ENCODE measurements at places on chromosomes 11 and 22.

DNA sequence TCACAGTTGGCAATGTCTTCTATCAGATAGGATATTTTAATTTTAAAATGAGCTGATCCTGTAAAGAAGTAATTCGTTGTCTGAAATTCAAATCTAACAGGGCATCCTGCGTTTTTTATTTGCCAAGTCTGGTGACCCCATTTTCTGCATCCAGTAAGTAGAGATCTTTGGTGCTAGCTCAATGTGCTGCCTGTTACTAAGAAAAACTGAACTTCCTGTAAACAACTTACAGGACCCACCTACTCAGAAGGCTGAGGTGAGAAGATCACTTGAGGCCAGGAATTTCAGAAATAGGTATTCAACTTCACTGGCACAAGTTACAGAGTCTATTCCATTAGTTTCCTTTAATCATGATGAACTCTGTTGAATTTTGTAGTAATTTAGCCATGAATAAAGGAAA is 4.0 kb downstream of the ARL14EP start:
- no peak for DNase-seq

- no peak for DNase-seq
These were observed 10.7 kb upstream of the PLEKHB1 start for GRCh38 chr11:73635721-73636120.

GRCh38 chr22:36467946-36468345 is 13.5 kb downstream of the TXN2 start:
- no peak for DNase-seq

- no peak for DNase-seq
These were observed 85.7 kb downstream of the AMOTL1 start for GRCh38 chr11:94853836-94854235.

- no peak for DNase-seq
These were observed 62.4 kb upstream of the BMAL1 start for GRCh38 chr11:13215149-13215548.

DNA sequence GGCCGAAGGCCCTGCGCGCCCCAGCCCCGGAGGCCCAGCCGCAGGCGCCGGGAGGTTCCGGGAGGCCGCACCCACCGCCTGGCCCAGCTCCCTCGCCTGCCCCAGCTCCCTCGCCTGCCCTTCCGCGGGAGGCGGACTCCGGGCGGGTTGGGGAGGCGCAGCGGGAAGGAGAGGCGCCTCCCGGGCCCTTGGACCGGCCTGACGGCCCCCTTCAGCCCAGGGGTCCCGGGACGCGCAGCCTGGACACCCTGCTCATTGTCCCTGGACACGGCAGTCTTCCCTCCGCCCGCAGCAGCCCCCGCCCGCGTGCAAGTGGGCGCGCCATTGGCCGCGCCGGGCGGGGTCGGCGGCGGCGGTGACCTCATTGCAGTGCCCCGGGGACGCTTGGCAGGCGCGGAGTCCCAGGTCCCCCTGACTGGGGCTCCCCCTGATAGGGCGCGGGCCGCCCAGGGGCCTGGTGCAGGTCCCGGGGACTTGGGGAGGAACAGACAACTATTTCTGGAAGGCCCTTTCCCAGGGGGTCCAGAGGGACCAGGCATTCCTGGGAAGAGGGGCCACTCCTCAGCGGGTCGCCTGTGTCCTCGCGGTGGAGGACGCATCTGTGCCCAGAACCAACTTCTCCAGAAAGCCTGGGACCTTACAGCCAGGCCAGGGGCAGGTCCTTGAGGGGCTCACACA is 501 bp downstream of the CD151 start:
- no peak for DNase-seq

GRCh38 chr11:15617126-15617525 is 502.4 kb downstream of the INSC start:
- no peak for DNase-seq

DNA sequence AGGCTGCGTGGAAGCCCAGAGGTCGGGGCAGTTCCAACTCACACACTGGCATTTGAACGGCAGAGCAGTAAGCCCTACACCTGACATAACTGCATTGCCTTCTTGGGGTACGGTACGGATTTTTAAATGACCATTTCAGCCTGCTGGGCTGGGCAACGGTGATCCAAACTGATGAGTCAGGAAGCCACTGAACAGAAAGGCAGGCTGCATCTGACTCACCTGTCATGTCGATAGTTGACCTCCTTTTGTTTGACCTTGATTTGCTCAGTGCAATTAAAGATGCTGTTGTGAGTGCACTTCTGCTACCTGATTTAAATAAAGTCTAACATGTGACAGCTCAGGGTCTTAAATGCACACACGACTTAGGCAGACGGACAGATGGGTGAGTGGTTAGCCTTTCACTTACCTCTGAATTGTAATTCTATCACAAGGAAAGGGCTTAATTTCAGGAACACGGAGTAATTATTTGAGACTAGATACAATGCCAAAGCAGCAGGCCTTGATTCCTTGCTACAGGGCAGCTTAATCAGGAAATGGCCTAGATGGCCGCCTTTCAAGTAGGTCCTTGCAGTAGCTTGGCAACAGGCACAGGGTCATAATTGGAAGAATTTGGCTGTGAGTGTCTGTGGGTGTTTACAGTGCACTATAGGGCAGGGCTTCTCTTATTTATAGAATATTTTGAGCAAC is 52.2 kb downstream of the BMAL1 start:
- DNase-seq: peak; percentile 93

DNA sequence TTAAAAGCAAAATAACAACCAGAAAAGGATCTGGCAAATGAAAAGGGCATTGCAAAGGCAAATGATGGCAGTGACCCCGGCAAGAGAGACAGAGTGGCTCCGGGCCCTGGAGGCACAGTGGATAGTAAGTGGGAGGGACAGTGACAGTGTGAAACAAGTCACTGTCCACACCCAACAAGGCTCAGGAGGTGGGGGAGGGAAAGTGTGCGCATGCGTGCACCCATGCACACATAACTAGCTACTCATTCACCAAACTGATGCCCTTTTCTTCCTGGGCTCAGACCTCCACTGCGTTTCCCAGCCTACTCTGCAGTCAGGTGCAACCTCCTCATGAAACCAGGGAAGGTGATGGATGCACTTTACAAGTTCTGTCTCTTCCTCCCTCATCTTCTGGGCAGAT is 108.4 kb downstream of the SHANK2 start:
- no peak for DNase-seq

GRCh38 chr11:12213883-12214282 is 103.5 kb downstream of the MICAL2 start:
- DNase-seq: no peak

- peak; percentile 22 for DNase-seq
These were observed 1.6 kb upstream of the KMT2A start for GRCh38 chr11:118434553-118435289.

- no peak for DNase-seq
These were observed 31.3 kb downstream of the AMBRA1 start for GRCh38 chr11:46562527-46562926.

GRCh38 chr11:75513250-75513649 is 12.5 kb downstream of the GDPD5 start:
- peak; percentile 12 for DNase-seq

GRCh38 chr11:22162756-22163155 is 30.1 kb upstream of the ANO5 start:
- DNase-seq: no peak

- no peak for DNase-seq
These were observed 73.2 kb downstream of the ARHGAP8 start for GRCh38 chr22:44825310-44826150.

DNA sequence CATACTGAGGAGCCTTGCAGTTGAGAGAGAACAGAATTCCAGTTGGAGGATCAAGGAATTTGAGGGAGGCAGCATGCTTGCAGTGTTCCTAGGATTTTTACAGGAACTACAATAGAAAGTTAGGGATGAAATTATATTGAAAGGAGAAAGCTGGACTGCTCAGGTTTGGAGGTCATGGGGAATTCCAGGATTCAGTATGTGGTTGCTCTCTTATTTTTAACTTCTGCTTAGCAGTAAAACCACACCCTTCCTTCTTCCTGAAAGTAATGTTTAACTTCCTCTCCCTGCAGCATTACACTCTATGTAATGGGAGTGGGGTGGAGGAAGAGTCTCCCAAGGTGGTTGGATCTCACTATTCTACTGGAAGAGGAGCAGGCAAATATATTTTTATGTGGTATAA is 31.3 kb downstream of the CTNND1 start:
- DNase-seq: no peak

DNA sequence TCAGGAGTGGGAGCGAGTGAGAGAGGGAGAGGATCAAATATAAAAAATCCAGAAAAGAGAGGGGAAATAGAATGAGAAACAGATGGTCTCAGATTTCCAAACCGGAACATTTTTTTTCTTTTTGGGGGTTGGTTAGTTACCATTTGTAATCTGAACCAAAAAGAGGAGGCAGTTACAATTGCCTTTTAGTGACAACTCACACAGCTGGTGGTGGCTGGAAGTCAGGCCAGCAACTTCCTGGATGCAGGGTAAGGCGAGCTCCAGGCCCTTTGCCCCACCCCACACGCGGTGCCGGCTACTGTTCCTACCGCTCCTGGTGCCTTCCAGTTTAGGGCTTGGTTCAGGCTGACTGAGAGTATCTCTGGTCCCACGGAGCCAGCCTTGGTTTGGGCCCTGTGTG is 21.0 kb upstream of the UBASH3B start:
- DNase-seq: peak; percentile 4

GRCh38 chr22:17982572-17983141 is 41.7 kb downstream of the MICAL3 start:
- no peak for DNase-seq

GRCh38 chr22:47149976-47150375 is 387.5 kb downstream of the TBC1D22A start:
- DNase-seq: no peak

DNA sequence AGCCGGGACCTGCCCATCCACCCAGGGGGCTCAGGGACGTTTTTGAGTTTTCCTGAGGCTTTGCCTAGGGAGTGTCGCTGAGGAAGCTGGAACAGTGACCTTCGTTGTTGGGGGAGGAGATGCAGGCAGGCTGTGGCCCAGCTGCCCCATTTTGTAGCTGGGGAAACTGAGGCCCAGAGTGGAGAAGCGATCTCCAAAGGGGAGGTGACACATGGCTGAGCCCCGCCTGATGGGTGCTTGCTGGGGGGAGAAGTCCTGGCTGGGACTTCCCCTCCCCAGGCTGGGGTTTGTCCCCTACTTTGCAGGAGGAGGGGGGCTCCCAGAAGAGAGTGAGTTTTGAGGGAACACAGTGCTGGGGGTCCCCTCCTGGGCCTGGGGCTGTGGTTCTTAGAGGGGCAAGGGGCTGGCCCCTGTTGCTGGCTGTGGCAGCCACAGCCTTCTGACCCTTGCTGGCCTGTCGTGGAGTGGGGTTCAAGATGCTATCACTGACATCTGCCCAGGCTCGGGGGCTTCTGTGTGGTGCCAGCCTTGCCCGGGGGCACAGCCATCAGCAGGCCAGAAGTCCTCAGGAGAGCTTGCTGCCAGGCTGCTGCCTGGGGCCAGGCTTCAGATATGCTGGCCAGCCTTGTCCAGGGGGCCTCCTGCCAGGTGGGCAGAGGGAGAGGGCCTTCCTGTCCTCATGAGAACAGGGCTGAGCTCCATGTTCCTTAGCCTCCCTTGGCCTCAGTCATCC is 21.4 kb downstream of the KCNQ1 start:
- DNase-seq: no peak

- DNase-seq: no peak
These were observed 2.1 kb downstream of the GLYATL1B start for GRCh38 chr11:59088162-59088561.

DNA sequence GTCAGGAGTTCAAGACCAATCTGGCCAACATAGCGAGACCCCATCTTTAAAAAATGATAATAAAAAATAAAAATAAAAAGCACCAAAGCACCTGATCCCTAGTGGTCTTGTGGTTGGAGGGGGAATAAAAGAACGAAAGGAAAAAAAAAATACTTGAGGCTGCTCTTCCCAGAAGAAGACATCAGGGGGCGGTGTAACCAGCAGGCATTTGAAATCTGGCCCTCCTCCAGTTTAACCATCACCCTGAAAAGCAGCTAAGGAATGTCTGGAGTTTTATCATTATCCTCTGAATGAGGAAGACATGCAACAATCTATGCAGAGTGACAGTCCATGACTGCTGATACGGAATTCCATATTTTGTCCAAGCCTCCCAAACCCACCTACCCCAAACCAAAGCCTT is 5.6 kb upstream of the KCTD17 start:
- DNase-seq: no peak

DNA sequence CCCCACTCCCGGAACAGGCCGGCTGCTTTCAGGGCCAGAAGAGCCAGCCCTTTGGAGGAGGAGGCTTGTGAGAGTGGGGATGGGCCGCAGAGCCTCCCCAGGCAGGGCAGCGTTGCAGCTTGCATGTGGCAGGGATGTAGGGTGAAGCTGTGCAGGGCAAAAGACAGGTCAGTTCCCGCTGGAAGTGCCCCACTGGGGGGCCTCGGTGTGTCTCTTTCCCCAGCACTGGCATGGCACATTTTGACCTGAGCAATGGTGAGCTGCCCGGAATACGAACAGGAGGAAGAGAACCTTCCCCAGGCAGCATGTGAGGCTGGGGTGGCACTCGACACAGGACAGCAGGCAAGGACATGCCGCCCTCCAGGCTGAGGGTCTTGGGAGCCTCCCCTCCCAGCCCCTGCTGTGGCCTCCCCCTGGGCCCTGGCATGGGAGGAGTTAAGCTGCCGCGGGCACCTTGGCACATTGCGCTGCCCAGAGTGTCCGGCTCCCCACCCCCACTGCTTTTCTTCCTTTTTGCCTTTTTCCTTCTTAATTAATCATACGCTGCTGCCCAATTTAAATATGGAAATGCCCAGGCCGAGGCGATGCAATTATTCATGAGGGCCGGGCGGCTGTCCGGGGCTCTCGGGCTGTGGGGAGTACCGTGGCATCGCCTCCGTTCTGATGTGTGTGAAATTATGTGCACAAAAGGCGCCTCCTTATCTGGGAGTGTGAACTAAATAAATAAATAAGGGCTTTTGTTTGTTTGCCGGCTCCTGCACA is 76.0 kb upstream of the WNT7B start:
- no peak for DNase-seq

DNA sequence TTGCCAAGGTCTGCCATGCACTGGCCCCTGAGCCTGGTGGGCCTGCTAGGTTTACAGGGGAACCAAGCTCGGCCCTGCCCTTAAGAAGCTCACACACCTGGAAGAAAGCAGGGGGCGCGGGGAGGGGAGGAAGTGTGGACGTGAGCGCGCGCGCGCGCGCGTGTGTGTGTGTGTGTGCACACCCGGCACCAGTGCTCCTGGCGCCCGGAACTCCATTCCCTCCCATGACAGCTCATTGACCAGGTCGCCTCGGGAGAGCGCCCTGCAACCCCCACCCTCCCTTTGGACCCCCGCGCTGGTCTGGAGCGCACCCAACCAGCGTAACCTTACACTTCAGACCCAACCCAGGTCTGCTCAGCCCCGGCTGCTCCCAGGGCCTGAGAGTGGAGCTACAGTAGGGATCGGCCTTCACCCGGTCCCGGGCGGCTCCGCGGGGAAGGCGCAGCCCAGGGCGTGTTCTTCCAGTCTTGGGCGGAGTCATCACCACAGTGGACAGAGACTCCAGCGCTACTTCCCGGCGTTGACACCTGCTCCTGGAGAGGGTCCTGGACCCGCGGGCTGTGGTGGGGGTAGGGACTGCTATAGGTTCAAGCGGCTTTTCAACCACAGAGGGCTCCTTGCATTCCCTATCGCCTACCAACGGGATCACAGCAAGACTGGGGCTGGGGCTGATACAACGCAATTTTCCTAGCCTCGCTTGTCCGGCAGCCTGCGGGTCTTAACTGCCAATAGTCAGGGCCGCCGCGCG is 1.5 kb downstream of the GALNT18 start:
- peak; percentile 70 for DNase-seq

GRCh38 chr11:80182901-80183300 is 742.1 kb upstream of the TENM4 start:
- DNase-seq: no peak

GRCh38 chr11:111512296-111513239 is at the start of gene BTG4:
Gene BTG4 (minus strand): TSS chr11:111512386. CDS start chr11:111498776, 13,610 bp downstream.
- DNase-seq: peak; percentile 12
